ENCODE measurements at places on chromosomes 13 and 19.
A peak's percentile ranks its signal among the peaks of the same experiment; 100 is the strongest.

- no peak for DNase-seq
Measured at GRCh38 chr19:54069470-54069869, 5.8 kb upstream of the VSTM1 start.

- peak; percentile 41 for DNase-seq
Measured at GRCh38 chr13:94617389-94618000, 15.8 kb downstream of the GPR180 start.

DNA sequence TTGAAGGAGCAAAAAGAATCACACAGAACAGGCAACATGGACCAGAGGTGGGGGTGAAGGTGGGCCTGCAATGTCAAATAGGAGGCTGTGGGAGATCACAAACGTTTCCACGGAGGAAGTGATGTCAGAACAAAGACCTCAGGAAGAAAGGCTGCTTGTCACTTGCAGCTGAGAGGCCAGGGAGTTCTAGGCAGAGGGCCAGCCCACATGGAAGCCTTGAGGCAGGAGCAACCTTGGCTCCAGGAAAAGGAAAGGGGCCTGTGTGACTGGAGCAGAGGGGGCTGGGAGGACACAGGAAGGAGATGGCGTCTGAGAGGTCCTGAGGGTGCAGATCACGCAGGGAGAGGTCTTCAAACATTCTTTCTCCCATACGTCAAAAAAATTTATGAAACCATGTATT is 16.3 kb downstream of the ZNF160 start:
- no peak for DNase-seq

- no peak for DNase-seq
Measured at GRCh38 chr13:99813336-99814095, 158.1 kb downstream of the ZIC5 start.

- DNase-seq, result no peak
Measured at GRCh38 chr19:31502536-31503170, 153.4 kb upstream of the TSHZ3 start.

DNA sequence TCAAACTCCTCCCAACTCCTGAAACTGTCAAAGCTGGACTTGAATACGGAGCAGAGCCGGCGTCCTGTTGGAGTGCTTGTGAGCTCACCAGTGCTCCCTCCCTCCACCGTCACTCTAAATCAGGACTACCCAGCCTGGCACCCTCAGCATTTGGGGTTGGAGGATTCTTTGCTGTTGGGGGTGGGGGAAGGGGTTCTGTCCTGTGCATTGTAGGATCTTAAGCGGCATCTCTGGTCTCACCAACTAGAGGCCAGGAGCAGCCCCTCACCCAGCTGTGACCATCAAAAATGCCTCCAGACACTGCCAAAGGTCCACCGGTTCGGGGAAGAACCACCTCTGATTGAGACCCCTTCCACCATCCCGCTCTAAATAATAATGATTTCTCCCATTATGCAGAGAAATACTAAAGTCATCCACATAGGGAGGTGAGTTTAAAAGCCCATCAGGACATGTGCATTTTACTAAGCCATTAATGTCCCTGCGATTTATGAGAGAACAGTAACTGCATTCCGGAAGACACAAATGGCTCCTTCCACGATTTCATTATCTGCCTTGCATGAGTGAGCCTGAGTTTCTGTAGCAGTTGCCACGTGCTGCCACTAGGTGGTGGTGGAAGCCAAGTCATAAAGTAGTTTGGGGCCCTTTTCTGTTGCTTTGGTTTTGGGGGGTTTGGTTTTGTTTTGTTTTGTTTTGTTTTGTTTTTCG is 16.1 kb upstream of the USP29 start:
- peak; percentile 23 for DNase-seq

DNA sequence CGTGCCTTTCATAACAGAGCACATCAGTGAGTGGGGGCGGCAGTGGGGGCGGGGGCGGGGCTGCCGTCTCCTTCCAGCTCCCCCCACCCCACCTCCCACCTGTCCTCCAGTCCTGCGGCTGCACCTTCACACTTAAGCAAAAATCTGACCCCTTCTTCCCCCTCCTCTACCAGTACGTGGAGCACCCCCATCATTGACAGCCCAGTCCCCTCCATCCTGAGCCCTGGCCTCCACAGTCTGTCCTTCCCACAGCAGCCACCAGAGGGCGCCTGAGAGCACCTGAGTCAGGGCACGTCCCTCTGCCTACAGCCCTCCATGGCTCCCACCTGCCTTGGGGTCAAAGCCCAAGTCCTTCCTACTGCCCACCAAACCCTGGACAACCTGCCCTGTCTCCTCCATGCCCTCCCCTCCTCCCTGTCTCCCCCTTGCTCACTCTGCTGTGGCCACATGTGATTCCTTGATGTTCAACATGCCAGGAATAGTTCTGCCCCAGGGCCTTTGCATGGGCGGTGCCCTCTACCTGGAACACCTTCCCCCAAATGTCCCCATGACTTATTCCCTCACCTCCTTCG is 4.0 kb downstream of the EBI3 start:
- no peak for DNase-seq

- DNase-seq, result no peak
Measured at GRCh38 chr19:35095667-35096368, 19.8 kb upstream of the FXYD3 start.

DNA sequence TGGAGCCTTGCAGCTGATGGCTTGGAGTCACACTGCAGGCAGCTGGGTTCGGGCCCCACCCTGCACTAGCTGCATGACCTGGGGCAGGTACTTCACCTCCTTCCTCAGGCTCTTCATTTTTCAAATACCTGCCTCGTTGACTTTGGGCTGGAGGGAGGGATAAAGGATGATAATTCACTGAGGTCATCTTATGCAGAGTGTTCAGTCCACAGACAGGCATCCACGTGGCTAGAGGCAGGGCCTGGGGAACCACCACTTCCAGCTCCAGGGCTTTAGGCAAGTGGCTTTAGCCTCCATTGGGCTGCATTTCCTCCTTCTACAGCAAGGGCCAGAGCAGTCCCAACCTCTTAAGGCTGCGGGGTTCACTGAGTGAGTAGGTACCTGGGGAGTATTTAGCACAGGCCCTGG is 84.8 kb downstream of the SIPA1L3 start:
- no peak for DNase-seq

GRCh38 chr19:29383696-29384095 is 142.1 kb upstream of the VSTM2B start:
- no peak for DNase-seq

DNA sequence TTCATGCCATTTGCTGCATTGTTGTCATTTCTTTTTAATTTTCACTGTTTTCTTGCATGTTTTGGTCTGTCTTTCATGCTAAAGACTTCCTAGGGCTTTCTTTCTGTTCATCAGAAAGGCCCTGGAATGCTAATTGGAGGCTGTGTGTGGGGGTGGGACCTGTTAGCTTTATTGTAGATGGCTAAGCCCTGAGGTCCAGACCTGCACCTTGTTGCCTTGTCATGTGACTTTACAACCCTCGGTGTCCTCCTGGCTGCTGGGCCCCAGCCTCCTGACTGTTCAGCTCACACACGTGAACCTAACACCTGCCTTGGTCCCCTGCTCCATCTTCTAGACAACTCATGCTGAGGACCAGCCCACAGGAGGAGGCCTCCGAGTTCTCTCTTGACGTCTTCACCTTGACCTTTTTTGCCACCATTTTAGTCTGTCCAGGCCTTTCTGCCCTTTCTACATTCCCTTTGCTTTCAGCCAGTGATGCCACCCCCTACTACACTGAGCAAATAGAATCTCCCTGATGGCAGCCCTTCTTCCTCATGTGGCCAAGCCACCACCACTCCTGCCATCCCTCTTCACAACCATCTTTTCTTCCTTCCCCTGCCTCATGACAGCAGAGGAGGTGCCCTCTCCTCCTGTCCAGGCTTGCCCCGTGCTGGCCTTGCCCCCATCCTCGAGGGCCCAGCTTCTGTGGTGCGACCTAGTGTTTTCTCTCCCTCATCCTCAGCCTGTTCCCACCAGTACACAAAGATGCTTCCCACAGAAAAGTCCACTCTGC is 41.4 kb upstream of the GPI start:
- no peak for DNase-seq

DNA sequence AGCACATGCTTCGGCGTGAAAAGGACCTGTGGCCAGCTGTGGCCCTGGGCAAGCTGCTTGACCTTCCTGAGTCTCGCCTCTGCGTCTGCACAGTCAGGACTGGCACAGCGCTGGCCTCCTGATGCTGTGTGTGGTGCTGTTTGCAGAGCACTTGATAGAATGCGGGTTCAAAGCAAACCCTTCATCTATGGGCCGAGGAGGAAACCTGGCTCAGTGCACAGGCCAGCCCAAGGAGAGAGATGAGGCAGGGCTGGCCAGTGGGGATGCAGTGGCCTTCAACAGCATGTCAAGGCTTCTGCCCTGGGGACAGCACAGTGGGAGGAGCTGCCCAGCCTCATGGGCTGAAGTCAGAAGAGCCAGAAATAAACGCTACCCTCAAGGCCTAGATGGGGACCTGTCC is 21.3 kb upstream of the VSTM2B start:
- no peak for DNase-seq

- DNase-seq, result peak; percentile 5
Measured at GRCh38 chr13:78121459-78122348, 203.1 kb upstream of the EDNRB start.

- DNase-seq, result no peak
Measured at GRCh38 chr13:34030782-34031181, 212.8 kb downstream of the RFC3 start.

DNA sequence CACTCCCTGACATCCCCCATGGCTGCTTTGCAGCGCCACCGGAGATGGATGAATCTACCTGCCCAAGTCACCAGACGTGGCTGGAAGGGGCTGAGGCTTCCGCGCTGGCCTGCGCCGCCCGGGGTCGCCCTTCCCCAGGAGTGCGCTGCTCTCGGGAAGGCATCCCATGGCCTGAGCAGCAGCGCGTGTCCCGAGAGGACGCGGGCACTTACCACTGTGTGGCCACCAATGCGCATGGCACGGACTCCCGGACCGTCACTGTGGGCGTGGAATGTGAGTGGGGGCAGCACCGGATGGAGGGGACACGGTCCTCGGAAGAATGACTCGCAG is 4.6 kb downstream of the ICAM5 start:
- no peak for DNase-seq

DNA sequence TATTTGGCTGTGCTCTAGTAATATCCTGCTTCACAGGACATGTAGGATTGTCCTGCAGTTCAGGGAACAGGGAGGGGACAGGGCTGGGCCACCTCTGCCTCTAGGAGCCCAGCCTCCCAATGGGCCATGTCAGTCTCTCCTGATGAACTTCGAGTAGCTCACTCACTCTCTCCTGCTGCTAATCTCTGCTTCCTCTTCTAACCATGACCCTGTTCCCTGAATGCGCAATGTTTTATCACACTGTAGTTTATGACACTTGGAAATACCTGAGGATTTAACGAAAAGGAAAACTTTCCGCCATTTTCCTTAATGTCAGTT is 9.2 kb downstream of the PARP4 start:
- no peak for DNase-seq

DNA sequence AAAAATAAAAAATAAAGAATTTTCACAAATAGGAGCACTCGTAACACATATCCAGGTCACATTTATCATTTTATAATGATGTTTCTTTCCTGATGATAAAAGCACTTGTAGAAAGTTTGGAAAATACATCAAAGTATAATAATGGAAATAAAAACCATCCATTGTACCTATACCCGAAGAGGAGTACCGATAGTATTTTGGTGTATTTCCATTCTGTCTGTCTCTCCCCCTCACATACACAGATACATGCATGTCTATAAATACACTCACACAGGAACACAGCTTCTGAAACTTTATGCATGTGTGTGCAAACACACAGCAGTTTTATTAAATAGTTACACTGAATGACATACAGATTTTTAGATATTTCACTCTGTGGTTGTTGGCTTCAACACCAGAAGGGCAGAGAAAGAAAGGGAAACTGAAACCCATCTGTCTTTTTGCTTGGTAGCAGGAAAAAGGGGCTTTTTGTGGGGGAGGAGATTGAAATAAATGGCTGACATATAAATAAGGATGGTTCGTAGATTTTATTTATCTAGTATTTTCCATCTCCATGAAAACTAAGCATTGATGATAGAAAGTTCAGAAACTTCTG is 114.8 kb downstream of the LRCH1 start:
- DNase-seq, result no peak

GRCh38 chr19:31071136-31071855 is 277.9 kb downstream of the TSHZ3 start:
- no peak for DNase-seq

- no peak for DNase-seq
Measured at GRCh38 chr13:74306496-74306895, 172.3 kb upstream of the KLF12 start.

- DNase-seq, result peak; percentile 63
Measured at GRCh38 chr19:14366529-14366928, 14.7 kb upstream of the ADGRE5 start.

- DNase-seq, result no peak
Measured at GRCh38 chr13:93635616-93636032, 409.0 kb downstream of the GPC6 start.

- DNase-seq, result no peak
Measured at GRCh38 chr19:47020992-47021496, 1.4 kb downstream of the NPAS1 start.

DNA sequence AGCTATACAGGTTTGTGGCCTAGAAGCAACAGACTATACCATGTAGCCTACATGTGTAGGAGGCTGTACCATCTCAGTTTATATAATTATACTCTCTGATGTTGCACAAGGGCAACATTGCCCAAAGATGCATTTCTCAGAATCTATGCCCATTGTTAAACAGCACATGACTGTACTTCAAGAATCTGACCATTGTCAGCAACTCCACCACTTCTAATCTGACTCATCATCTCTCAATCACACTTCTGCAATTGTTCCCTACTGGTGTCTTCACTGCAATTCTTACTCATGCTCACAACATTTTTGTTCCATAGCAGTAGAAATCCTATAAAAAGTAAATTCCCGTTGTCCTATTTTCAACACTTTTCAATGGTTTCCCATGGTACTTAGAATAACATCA is 63.9 kb upstream of the ATXN8OS start:
- no peak for DNase-seq

DNA sequence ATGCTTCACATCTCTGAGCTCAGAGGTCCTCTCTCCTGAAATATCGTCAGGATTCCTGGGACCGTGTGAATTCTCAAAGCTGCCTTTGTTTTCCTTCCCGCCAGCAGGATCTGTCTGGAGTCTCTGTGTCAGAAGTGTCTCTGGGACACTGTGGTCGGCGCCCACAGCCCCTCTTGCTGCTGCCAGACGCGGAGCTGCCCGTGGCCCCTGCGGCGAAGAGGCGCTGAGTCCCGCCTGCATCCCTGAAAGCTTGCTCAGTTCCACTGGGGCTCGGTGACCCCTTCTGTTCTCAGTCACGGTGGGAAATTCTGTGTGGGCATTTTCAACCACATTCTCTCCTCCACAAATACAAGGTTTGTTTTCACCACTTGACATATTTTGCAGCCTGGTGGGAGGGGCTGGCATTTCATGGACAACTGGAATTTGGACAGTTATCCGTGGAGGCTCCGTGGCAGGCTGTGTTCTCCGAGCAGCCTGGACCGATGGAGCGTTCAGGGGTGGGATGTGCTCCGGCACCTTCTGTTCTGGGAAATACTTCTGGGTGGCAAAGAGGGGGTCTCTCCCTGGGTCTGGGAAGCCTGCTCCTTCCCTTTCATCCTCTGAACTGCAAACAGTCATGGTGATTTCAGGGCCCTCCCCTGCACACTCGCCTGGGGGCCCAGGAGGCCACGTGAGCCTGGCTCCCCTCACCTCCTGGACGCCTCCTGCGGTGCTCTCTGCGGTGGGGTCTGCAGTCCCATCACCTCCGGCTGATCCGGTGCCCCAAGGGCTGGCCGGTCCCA is 42.6 kb upstream of the GRTP1 start:
- DNase-seq, result no peak
